Immature natural killer cell (primary cell): ENCODE measurements at places on chromosomes 6 and 20. TPM values are rescaled to one million over a fixed set of nuclear protein-coding genes. Genes with fewer than 3 reads are reported as not detected.

- no peaks in the 10 kb centered on the region for H3K4me1 ChIP-seq
- H3K27me3 ChIP-seq = no peaks in the 10 kb centered on the region
- no peak overlapping the region for H3K4me3 ChIP-seq
- peaks cover 34% of the 10 kb centered on the region for H3K36me3 ChIP-seq
- no peak overlapping the region for H3K27ac ChIP-seq
- DNase-seq = peak; percentile 26
These were observed 72.8 kb downstream of the RTN4IP1 start for GRCh38 chr6:106556368-106556960.

DNA sequence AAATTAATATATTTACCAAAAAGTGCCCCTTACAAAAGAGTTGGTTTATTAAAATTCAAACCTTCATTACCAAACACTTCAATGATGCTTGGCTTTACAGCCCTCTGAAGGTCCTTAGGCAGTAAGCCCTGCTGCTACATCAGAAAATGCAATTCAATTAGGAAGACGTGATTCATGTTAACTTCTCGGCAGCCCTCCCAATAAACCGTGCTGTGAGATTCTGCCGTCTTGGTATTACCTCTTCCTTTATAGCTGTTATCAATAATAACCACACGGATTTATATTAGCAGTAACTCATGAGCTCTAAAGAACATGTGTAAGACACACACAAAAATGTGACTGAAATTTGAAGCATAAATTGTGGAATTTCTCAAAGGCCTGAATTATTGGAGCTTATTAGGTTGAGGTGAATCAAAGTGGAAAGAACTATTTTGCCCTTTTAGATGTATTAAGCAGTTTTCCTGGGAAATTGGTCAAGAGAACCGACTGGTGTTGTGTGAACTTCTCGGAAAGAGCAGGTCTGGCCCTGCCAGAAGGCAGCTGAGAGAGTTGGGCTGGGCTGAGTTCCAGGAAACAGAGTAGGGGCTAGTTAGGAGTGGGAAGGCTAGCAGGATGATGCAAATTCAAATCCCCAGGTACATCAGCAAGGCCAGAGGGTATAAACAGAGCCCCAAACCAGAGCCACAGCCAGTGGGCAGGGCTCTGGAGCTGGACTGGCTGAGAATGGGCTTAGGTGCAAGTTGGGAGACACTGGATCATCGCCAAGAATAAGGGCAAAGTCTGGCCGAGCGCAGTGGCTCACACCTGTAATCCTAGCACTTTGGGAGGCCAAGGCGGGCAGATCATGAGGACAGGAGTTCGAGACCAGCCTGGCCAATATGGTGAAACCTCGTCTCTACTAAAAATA lies 33.1 kb downstream of the FGD2 start:
- no peak overlapping the region for H3K27ac ChIP-seq
- peaks cover 26% of the 10 kb centered on the region for H3K4me1 ChIP-seq
- H3K4me3 ChIP-seq = no peak overlapping the region
- DNase-seq = no peak
- no peaks in the 10 kb centered on the region for H3K36me3 ChIP-seq
- H3K27me3 ChIP-seq = peaks cover 2% of the 10 kb centered on the region

- H3K4me3 ChIP-seq = no peak overlapping the region
- H3K27ac ChIP-seq = no peak overlapping the region
- H3K4me1 ChIP-seq = no peaks in the 10 kb centered on the region
- no peaks in the 10 kb centered on the region for H3K36me3 ChIP-seq
These were observed 398.0 kb downstream of the EPHA7 start for GRCh38 chr6:93021235-93021915.

- H3K4me3 ChIP-seq = no peak overlapping the region
- peaks cover 26% of the 10 kb centered on the region for H3K4me1 ChIP-seq
- H3K36me3 ChIP-seq = peaks cover 43% of the 10 kb centered on the region
- peak overlapping the region; percentile 64 for H3K27ac ChIP-seq
- DNase-seq = no peak
These were observed 70.9 kb downstream of the B4GALT5 start for GRCh38 chr20:49642816-49643215.

The RWDD2A gene
- 0.83 TPM for polyA plus RNA-seq

GRCh38 chr6:77620278-77620882 lies 32.5 kb upstream of the MEI4 start:
- H3K4me1 ChIP-seq = no peaks in the 10 kb centered on the region
- no peaks in the 10 kb centered on the region for H3K27me3 ChIP-seq
- no peak overlapping the region for H3K27ac ChIP-seq
- no peak for DNase-seq
- no peak overlapping the region for H3K4me3 ChIP-seq

The IL20RA gene
- not detected for polyA plus RNA-seq

The TRPC4AP gene
- polyA plus RNA-seq = 58.0 TPM
